Occipital lobe (tissue), 3 donors: ENCODE measurements at places on chromosomes 3 and 15.

DNA sequence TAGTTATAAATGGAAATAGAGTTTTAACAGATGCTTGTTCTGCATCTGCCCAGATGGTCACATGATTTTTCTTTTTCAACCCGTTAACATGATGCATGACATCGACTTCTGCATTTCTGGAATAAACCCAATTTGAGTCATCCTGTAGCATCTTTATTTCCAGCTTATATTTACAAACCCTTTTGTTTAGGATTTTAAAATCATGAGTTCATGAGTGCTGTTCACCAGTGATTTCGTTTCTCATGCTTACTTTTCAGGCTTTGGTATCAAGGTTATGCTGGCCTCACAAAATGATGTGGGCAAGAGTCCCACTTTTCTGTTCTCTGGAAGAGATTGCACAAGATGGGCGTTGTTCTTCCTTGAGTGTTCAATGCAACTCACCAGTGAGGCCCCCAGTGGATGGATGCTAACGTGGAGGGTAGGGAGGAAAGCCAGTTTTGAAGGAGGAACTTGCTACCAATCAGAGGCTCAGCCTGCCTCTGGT is 5.2 kb downstream of the HRH1 start:
- DNase-seq: no peak

DNA sequence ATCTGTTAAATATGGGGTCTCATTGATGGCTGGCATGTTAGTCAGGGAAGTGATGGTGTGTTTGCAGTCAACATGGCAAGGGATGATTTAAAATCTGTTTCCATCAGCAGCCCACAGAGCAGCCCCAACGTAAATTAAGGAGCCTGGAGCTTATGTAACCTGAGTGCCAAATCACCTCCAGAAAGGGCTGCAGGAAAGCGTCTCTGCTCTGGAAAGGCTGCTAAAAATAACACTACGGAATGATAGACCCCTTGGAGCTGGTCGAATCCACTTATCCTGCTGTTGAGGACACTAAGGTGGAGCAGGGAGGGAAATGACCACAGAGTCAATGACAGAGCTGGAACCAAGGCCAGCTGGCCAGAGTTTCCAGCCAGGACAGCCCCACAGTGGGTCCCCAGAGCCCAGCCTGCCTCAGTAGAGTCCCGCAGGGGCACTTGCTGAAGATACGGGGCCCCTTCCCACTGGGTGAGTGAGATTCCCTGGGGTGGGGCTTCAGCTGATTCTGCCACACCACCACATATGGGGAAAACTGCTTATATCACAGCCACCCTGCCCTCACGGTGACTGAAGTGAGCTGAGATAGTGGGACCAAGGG is 63.5 kb downstream of the EPHB1 start:
- no peak for DNase-seq

GRCh38 chr15:59011262-59011952 is 23.9 kb downstream of the RNF111 start:
- DNase-seq: no peak

GRCh38 chr3:156317462-156318074 is 197.2 kb downstream of the KCNAB1 start:
- DNase-seq: no peak
